ENCODE measurements at places on chromosomes 4 and X. TPM values are rescaled to one million over a fixed set of nuclear protein-coding genes. Genes with fewer than 3 reads are reported as not detected.

DNA sequence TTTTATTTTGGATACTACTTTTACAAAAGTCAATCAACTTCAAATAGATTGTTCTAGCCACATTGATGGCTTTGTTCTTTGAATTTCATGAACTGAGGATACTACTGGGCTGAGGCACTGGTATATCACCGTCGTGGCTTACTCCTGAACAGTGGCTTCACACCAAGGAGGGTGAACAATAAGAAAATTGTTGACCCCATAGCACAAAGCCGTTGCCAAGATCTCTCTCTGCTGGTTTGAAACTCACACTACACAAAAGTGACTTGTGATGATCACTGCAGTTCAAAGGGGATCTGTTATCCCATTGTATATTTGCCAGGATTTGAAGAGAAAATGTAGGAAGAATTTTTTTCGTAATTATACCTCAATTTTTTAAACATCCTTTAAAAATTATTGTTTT lies 119.6 kb downstream of the PDLIM5 start:
- no peak for DNase-seq

Gene PLP1
- not detected for total RNA-seq

DNA sequence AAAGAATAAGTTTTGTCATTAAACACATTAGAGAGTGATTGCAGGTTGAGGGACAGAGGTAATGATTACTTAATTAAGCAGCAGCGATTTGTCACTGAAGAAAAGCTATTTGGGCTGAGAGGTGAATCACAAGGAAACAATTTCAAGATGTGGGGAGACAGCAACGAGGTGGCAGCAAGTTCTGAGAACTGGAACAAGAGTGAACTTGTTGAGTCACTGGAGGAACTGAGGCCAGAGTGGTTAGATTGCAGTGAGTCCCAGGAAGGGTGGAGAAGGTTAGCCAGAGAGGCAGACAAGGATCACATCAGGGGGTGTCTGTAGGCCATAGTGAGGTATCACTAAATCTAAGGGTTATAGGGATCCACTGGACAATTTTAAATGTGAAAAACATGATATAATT lies 57.9 kb upstream of the TMPRSS11A start:
- DNase-seq, result peak; percentile 6

Gene MAGEC2
- not detected for total RNA-seq

DNA sequence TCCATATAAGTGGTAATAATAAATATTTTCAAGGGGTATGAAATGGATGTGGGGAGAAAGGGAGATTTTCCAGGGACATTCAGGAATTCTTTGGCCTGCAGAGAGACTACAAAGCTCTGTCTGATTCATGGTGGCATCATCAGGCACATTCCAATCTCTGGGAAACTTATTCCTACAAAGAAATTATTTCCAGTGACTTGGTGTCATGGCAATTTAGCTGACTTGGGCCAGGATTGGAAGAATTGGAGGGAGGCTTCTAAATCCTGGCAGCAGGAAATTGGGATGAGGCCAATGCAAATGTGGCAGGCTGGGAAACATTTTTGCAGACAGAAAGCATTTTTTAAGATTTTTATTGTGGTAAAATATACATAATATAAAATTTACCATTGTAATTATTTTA lies 204.6 kb downstream of the RTL9 start:
- DNase-seq, result peak; percentile 19

Gene ALG13
- 32.5 TPM for total RNA-seq

GRCh38 chr4:150045410-150045809 lies 32.8 kb upstream of the DCLK2 start:
- DNase-seq, result no peak

GRCh38 chr4:17920681-17921080 lies 100.9 kb downstream of the LCORL start:
- DNase-seq, result no peak

GRCh38 chr4:56757821-56758411 lies 63.6 kb downstream of the SPINK2 start:
- DNase-seq, result peak; percentile 97

- peak; percentile 21 for DNase-seq
Observed at GRCh38 chrX:9171841-9172463, 138.0 kb upstream of the FAM9B start.

DNA sequence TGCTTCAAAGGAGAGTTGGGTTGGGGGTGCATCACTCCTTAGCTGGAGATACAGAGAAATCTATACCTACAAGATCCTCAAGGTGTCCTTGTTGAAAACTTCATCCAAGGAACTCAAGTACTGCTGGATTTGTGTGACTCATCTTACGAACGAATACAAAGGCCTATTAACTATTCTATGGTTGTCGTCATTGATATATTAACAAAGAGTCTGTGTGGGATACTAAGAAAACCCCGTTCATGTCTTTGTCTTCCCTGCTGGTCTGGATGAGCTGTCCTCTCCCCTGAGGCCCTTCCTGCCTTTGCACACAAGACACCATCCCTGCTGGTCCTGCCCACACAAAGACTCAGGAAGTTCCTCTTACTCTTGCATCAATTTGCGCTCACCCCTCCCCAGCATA lies 54.9 kb upstream of the IRF2 start:
- DNase-seq, result no peak

- DNase-seq, result peak; percentile 45
Observed at GRCh38 chrX:10769696-10770619, 149.6 kb upstream of the MID1 start.

All from LHCN-M2 (cell line).